ENCODE measurements at places on chromosomes 4 and X.
A peak's percentile ranks its signal among the peaks of the same experiment; 100 is the strongest.

- no peak for DNase-seq
Observed at GRCh38 chr4:140213749-140214148, 59.8 kb upstream of the MAML3 start.

DNA sequence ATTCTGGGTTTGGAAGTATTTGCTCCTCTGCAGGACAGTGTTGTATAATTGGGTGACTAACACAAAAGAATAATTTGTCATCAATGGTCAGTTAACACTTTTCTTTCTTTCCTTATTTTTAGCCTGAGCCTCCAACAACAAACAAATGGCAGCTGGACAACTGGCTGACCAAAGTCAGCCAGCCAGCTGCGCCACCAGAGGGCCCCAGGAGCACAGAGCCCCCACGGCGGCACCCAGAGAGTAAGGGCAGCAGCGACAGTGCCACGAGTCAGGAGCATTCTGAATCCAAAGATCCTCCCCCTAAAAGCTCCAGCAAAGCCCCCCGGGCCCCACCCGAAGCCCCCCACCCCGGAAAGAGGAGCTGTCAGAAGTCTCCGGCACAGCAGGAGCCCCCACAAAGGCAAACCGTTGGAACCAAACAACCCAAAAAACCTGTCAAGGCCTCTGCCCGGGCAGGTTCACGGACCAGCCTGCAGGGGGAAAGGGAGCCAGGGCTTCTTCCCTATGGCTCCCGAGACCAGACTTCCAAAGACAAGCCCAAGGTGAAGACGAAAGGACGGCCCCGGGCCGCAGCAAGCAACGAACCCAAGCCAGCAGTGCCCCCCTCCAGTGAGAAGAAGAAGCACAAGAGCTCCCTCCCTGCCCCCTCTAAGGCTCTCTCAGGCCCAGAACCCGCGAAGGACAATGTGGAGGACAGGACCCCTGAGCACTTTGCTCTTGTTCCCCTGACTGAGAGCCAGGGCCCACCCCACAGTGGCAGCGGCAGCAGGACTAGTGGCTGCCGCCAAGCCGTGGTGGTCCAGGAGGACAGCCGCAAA is 106.0 kb downstream of the KLHL8 start:
- DNase-seq = no peak

DNA sequence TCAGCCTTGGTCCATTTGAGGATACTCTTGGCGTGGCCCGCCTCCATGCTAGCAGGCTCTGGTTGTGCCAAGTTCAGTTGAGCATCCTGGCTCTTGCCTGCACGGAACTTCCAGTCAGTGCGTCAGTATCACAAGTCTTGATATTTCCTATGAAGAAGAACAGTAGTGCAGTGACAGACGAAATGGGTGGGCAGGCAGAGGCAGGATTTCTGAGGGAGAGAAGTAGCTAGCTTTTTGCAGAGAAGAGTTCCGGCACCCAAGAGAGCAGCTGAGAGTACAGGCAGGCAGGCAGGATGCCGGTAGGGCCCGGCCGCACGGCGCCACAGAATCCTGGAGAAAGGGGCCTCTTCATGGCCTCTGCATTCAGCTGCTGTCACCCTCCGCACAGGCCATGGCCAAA is 56.1 kb upstream of the MSANTD1 start:
- no peak for DNase-seq

GRCh38 chr4:137253949-137254348 is 278.3 kb downstream of the PCDH18 start:
- DNase-seq = no peak

DNA sequence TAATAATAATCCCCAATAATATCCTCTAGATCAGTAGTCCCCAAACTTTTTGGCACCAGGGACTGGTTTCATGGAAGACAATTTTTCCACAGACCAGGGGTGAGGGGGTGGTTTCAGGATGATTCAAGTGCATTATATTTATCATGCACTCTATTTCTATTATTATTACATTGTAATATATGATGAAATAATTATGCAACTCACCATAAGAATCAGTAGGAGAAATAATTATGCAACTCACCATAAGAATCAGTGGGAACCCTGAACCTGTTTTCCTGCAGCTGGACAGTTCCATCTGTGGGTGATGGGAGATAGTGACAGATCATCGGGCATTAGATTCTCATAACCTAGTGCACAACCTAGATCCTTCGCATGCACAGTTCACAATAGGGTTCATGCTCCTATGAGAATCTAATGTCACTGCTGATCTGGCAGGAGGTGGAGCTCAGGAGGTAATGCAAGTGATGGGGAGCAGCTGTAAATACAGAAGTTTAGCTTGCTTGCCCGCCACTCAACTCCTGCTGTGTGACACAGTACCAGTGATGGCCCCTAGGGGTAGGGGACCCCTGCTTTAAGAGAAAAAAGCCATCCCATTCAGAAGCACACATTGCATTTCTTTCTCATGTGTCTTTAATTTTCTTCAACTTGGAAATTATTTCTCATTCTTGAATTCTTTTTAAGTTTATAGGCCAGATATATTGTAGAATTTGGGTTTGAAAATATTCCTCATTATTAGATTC is 16.0 kb upstream of the SH3RF1 start:
- no peak for DNase-seq

DNA sequence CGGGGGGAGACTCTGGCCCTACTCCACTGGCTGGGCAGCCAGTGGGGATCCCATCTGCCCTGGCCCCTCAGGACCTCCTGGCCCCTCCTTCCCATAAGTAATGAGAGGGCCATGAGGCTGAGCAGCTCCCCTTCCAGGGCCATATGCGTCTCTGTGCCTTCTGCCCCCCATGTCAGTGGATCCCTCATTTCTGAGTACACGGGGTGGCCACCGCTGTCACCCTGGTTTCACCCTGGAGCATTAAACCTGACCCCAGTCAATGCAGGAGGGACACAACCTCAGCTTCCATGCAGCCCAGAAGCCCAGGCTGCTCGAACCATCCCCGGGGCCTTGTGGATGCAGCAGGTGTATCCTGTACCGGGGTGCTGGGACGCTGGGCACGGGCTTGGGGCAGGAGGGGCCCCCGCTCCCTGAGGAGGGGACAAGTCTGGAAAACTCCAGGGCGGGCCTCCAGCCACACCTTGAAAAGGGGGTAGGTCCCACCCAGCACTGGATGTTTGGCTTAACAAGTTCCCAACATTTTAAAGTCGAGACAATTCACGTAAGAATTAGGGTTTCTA is 24.2 kb downstream of the ATP5ME start:
- no peak for DNase-seq

GRCh38 chrX:102345916-102346315 is 93.9 kb downstream of the NXF2B start:
- peak; percentile 45 for DNase-seq

DNA sequence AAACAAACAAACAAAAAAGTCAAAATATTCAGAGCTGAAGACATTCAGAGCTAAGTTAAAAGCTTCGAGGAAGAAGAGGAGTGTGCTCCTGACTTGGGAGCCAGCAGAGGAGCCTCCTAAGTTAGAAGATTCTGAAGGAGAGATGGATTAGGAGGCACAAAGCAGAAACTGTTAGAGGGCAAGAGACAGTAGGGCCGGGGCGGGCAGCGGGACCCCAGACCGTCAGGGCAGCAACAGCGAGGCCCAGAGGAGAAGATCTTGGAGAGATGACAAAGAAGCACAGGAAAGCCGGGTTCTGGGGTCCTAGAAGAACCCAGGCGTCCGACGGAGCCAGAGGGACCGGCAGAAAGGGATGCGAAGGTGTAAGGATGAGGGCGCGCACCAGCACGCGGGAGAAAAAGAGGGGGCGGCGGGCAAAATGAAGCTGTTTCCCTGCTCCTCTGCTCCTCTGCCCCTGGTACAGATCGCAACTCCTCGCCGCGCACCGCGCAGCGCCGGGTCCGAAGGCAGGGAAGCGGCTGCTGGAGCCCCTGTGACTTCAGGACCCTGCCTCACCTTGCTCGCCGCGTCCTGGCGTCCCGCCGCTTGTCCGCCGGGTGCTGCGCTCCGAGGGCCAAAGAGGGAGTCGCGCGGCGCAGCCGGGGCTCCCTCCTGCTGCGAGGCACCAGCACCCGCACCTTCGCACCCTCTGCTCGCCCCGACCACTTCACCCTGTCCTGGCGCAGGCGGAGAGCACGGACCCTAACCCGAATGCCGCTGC is 477 bp downstream of the KLHL13 start:
- no peak for DNase-seq

GRCh38 chr4:95231681-95232080 is 317.1 kb downstream of the UNC5C start:
- no peak for DNase-seq

- peak; percentile 46 for DNase-seq
Observed at GRCh38 chrX:150575419-150575814, 7.0 kb downstream of the MTM1 start.

DNA sequence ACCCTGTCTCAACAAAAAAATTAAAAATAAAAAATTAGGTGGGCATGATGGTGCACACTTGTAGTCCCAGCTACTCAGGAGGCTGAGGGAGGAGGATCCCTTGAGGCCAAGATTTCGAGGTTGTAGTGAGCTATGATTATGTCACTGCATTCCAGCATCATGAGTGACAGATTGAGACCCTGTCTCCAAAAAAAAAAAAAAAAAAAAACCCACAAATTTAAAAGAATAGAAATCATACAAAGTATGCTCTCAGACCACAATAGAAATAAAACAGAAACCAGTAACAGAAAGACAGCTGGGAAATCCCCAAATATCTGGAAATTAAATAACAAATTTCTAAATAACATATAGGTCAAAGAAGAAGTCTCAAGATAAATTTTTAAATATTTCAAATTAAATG is 81.0 kb upstream of the HUWE1 start:
- DNase-seq = no peak

- DNase-seq = no peak
Observed at GRCh38 chr4:184416913-184417734, 57.2 kb downstream of the IRF2 start.

- DNase-seq = no peak
Observed at GRCh38 chr4:181688872-181689271, 554.3 kb upstream of the TENM3 start.
